ENCODE measurements at places on chromosomes 5 and 9.

GRCh38 chr5:181069767-181070491 is 29.9 kb downstream of the BTNL9 start:
- no peak for DNase-seq

DNA sequence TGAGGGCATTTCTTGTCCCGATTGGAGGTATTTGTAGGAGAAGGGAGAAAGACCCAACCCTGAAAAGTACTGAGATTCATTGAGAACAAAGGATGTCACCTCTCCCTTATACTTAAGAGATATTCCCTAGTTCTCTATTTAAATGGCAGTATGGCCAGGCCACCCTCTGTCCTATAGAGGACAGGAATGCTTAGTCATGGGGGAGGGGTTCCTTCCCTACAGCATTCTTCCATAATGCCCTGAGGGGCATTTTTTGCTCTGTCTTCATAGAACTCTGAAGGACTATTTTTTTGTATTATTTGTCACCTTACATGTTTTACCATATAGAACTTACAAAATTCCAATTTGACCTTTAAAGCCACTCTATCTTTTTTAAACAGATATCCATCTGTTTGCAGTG is 176.3 kb downstream of the TMEM161B start:
- no peak for DNase-seq

GRCh38 chr9:75988663-75989062 is 98.2 kb downstream of the PCSK5 start:
- DNase-seq: no peak

GRCh38 chr5:98763001-98763630 is 10.3 kb upstream of the RGMB start:
- no peak for DNase-seq

All from activated T-helper 1 cell treated with anti-CD3 and anti-CD28 coated beads, Interleukin-2, amount 50 U/mL, for 16 hours (primary cell).